ENCODE measurements at places on chromosomes 16 and 17.
A peak's percentile ranks its signal among the peaks of the same experiment; 100 is the strongest.

GRCh38 chr16:67393111-67393787, at the start of gene TPPP3:
TPPP3 (minus strand) TSS chr16:67393498; CDS start chr16:67391111, 2,387 bp downstream.
- peak; percentile 90 for DNase-seq

- no peak for DNase-seq
Measured at GRCh38 chr17:49018748-49019147, 21.6 kb downstream of the IGF2BP1 start.

GRCh38 chr16:6804461-6804860, 528.2 kb upstream of the RBFOX1 start:
- no peak for DNase-seq

DNA sequence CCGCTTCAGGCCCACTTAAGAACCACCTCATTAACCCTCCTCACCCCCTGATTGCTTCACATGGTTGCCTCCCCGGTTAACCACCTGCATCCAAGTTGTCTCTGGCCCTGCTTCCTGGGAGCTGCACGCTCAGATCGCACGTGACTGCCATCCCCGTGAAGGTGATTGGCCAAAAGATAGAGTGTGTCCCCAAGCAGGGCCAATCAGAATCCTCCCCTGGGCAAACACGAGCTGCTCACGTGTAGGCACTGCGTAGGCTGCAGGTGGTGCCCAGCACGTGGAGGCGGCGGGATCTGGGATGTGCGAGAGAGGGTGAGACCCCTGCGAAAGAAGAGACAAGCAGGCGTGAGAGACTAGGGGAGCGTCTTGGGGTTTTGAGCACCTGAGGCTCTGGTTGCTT, 111.8 kb upstream of the CRHR1 start:
- DNase-seq, result no peak

DNA sequence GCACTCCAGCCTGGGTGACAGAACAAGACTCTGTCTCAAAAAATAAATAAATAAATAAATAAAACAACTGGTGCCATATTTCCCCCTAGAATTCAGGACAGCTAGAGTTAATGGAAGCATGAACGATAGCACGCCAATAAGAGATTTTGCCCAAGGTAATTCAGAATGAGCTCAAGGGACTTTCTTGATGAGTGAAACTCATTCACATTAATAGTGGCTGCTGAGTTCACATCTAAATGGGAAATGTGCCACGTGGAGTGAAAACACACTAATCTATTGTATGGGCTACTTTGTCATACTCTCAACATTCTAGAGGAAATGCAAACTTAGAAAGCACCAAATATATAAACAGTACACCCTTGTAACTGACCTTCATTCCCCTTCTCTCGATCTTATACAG, 47.4 kb upstream of the PSMD7 start:
- DNase-seq, result no peak

DNA sequence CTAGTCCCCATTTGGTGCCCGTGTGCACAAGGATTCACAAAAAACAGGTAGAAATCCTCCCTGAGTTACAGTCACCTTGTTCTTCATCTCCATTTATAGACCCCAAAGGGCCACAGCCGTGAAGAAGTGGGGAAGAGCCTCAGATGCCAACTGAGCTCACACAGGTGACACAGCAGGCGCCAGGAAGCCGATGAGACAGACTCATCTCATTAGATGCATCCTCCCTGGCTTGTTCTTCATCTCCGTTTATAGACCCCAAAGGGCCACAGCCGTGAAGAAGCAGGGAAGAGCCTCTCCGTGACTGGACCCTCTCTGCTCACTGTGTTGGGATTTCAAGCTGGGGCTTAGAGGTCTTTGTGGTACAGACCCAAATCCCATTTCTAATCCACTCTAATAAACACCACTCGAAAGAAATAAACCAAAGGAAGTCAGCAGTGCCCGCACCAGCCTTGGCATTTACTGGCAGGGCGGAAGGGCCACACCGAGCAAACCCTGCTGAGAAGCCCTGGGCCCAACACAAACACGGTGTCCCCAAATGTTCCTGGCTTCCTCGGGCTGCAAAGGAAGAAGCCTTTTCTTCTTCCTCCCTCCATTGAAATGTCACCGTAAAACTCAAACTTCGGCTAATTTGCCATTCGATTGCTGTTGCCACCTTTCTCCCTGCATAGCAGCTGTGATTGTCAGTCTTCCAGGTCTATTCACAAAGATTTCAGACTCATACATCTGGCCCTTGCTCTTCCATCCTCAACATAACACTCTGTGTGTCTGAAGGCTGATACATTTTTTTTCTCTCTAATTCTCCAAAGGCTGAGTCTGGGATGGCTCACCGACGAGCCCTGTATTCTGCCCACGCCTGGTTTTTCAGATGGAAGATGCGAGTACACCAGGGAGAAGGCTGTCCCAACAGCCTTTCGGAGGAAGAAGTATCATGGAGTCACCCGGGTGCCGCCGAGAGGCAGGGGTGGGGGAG, 44.9 kb upstream of the DOC2B start:
- DNase-seq, result no peak

DNA sequence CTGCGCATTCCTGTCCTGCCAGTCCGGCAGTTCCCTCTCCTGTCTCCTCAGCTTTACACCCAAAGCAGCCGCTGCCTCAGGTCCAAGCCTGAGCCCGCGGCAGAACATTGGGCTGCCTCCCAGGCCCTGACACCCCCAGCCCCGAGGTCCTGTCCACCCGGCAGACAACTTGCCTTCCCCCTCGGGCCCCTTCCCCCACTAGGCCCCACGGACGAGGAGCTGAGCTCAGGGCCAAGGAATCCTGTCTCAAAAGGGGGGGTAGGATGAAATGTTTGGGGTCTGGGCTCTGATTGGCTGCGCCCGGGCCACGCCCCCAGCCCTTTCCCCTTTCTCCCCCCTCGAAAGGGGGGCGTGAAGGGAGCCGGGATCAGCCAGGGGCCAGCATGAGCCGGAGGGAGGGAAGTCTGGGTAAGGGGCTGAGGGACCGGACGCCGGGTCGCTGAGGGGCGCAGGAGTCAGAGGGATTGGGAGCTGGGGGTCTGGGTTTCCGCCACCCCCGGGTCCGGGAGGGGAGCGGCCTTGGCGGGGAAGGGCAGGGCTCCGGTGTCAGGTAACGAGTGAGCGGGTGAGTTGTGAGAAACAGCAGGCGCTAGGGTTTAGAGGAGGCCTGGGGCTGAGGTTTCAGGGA, at the start of gene CTF1:
CTF1 (plus strand) TSS at position 354 of the 628 bp plus-strand sequence; CDS start at position 384, 30 bp downstream.
- DNase-seq, result peak; percentile 63
